ENCODE measurements at places on chromosomes 2 and 18. TPM values are rescaled to one million over a fixed set of nuclear protein-coding genes. Genes with fewer than 3 reads are reported as not detected.

- no peaks in the 10 kb centered on the region for H3K4me1 ChIP-seq
- no peak overlapping the region for H3K27ac ChIP-seq
- H3K36me3 ChIP-seq = peaks cover 6% of the 10 kb centered on the region
- no peaks in the 10 kb centered on the region for H3K27me3 ChIP-seq
Observed at GRCh38 chr2:101844055-101844635, 146.6 kb downstream of the MAP4K4 start.

The RPRM gene
- total RNA-seq = not detected

- DNase-seq = no peak
- H3K36me3 ChIP-seq = no peaks in the 10 kb centered on the region
- no peak overlapping the region for H3K4me3 ChIP-seq
- 0 out of 2 replicates have a peak, but pooled peaks cover 3% of the 10 kb centered on the region for H3K27me3 ChIP-seq
Observed at GRCh38 chr2:237663517-237664110, 36.2 kb downstream of the LRRFIP1 start.

DNA sequence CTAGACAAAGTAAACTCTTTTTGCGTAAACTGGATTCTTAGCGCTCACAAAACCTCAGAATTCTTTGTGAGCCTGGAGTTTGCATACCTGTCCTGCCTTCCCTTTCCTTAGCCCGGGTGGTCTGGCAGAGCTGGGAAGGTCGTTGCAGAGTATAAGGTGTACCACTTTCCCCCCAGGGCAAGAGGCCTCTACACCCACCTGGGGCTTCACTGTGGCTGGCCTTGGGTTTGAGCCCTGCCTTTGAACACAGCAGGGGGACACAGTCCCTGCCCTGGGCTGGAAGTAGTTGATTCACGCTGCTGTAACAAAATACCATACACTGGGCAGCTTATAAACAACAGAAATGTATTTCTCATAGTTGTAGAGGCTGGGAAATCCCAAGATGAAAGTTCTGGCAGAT, 133.9 kb downstream of the B3GNT2 start:
- no peak overlapping the region for H3K4me3 ChIP-seq
- no peaks in the 10 kb centered on the region for H3K36me3 ChIP-seq
- H3K27me3 ChIP-seq = no peaks in the 10 kb centered on the region
- H3K4me1 ChIP-seq = no peaks in the 10 kb centered on the region

Data from HCT116 (cell line).